IPS-NIHi11 (cell line): ENCODE measurements at places on chromosomes 16 and 17.
A peak's percentile ranks its signal among the peaks of the same experiment; 100 is the strongest.

GRCh38 chr17:385836-386140 lies 33.2 kb upstream of the RPH3AL start:
- DNase-seq, result no peak

DNA sequence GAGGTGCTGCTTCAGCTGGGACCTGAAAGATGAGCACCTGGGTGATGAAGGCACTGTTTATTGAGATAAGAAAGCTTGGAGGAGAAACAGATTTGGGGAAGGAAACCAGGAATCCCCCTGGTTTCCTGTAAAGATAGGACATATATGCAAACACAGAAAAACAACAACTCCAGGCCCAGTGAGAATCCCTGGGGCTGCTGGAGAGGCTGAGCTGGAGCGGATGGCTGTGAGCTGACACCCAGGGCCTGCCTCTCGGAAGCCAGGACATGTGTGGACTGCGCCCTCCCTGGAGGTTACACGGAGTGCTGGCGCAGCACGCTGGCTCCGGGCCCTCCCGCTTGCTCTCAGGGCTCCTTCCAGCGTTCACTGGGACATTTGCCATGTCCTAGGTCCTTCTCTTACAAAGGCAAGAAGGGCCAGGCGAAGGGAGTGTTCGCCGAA lies 57.5 kb downstream of the CYB5B start:
- DNase-seq, result no peak

GRCh38 chr16:30115238-30115637 lies 1.9 kb upstream of the GDPD3 start:
- DNase-seq, result no peak

- DNase-seq, result no peak
Observed at GRCh38 chr17:65514541-65514940, 46.9 kb downstream of the AXIN2 start.

GRCh38 chr16:54636221-54636793 lies 294.4 kb upstream of the IRX5 start:
- no peak for DNase-seq

- DNase-seq, result no peak
Observed at GRCh38 chr16:70540994-70541393, 17.4 kb downstream of the SF3B3 start.

GRCh38 chr17:77796176-77796860 lies 162.2 kb upstream of the TNRC6C start:
- DNase-seq, result no peak

DNA sequence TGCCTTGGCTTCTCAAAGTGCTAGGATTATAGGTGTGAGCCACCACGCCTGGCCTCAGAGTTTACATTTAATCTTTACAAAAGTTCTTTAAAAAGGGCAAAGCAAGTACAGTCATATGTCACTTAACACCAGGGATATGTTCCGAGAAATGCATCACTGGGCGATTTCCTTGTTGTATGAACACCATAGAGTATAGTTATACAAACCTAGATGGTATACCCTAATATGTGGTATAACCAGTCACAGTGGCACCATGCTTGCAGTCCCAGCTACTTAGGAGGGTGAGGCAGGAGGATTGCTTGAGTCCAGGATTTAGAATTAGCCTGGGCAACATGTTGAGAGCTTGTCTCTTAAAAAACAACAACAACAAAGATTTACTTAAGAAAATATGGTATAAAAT lies 51.3 kb downstream of the NFATC3 start:
- no peak for DNase-seq

DNA sequence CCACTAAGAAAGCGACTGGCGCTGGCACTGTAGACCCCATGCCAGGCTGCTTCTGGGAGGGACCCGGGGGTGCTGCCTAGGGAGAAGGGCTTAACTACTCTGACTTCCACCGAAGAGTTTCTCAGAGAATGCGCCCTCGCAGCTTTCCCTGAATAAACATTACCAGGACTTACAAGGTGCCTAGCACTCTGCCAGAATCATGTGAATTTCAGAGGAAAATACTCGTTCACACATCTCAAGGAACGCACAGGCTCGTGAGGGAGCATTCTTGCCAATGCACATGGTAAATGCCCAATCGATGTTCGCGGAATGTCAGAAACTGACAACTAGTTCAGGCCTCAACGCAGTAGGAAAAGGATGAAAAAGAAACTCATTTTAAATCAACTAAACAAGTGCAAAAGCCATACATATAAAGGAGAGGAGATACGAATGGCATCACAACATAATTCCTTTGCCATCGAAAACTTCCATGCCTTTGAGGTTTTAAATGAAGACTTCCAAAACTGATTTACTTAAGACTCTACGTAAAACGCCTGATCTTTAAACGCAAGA lies 999 bp downstream of the CMC2 start:
- DNase-seq, result no peak

DNA sequence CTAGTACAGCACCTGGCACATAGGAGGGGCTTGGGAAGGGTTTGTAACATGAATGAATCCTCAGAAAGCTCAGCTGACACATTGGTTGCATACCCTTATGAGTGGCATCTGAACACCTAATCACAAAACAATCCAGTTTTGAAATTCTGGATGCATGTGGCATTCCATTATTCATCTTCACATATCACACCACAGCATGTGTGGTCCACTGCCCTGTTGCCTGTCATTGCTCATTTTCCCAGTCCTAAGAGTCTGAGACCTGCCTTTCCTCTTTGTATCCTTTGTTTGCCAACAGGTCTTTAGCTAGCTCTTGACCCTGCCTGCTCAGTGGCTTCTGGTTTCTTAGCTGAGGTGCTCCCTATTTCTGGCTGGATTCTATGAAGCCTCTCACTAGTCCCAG lies 170.8 kb upstream of the ASIC2 start:
- no peak for DNase-seq

DNA sequence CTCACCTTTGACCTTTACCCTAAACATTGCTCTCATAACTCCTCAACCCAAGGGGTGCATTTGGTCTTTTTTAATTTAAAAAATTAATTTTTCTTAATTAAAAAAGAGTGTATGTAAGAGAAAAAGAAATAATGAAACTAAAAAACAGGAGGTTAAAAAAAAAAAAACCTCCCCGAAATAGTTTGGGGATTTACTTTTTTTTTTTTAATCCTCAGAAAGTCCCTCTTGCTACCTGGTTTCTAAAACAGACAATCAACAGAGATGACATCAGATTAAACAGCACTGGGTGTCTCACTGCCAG lies 301.3 kb downstream of the SOX9 start:
- no peak for DNase-seq

DNA sequence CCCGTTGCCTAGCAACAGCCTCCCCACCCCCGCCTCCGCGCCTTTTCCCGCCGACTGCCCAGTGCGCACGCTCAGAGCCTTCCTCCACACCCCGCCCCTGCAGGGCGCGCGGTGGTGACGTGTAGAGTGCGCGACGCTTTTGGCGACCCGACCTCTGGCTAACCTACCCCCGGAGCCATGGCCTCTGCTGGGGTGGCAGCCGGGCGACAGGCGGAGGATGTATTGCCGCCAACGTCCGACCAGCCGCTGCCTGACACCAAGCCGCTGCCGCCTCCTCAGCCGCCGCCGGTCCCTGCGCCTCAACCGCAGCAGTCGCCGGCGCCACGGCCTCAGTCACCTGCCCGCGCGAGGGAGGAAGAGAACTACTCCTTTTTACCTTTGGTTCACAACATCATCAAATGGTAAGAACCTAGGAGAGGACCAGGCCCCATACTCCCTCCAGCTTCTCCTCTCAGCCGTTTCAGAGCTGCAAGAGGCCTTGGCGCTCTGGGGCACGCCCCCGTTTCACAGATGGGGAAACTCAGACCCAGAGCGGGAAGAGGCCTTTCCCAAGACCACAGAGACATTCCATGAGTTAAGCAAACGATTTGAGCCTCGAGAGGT lies at the start of gene MED9:
Gene MED9 (plus strand): TSS at position 136 of the 603 bp plus-strand sequence. CDS start 42 bp downstream, at position 178.
- peak; percentile 99 for DNase-seq

- no peak for DNase-seq
Observed at GRCh38 chr16:27118526-27118925, 51.8 kb downstream of the C16orf82 start.

GRCh38 chr17:63291258-63291657 lies 154.8 kb downstream of the CYB561 start:
- DNase-seq, result no peak

GRCh38 chr16:17404941-17405689 lies 65.6 kb downstream of the XYLT1 start:
- no peak for DNase-seq

DNA sequence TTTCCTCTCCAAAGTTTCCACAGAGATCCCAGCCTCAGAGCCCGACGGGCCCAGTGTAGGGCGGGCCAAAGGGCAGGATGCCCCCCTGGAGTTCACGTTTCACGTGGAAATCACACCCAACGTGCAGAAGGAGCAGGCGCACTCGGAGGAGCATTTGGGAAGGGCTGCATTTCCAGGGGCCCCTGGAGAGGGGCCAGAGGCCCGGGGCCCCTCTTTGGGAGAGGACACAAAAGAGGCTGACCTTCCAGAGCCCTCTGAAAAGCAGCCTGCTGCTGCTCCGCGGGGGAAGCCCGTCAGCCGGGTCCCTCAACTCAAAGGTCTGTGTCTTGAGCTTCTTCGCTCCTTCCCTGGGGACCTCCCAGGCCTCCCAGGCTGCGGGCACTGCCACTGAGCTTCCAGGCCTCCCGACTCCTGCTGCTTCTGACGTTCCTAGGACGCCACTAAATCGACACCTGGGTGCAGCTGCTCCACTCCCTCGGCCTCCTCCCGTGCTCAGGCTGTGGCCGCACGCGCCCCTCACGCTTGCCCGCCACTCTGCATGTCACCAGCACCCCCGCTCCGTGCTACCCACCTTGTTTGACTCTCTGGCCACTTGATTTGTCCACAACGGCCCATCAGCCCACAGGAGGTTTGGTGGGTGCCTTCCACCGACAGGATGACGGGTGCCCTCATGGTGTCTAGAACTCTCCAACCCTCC lies 15.3 kb upstream of the STH start:
- DNase-seq, result peak; percentile 54

GRCh38 chr16:50372611-50373344 lies 4.0 kb upstream of the BRD7 start:
- DNase-seq, result no peak

- peak; percentile 65 for DNase-seq
Observed at GRCh38 chr17:1137465-1137894, 42.3 kb downstream of the ABR start.

DNA sequence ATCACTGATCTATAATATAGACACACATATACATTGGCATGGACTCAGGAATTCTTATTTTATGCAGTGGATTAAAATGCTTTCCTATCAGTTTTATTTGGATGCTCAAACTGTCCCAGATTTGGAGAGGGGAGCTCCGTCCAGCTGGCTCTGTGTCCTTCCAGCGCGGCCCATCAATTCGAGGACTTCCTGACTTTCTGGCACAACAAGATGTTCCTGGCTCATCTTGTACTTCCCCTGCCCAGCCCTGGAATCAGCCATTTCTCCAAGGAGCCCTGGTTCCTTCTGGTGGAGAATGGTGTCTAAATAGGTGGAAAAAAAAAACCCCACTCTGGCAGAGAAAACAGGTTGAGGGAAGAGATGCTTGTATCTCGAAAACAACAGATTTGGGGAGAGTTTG lies 94.5 kb downstream of the CRISPLD2 start:
- DNase-seq, result no peak

DNA sequence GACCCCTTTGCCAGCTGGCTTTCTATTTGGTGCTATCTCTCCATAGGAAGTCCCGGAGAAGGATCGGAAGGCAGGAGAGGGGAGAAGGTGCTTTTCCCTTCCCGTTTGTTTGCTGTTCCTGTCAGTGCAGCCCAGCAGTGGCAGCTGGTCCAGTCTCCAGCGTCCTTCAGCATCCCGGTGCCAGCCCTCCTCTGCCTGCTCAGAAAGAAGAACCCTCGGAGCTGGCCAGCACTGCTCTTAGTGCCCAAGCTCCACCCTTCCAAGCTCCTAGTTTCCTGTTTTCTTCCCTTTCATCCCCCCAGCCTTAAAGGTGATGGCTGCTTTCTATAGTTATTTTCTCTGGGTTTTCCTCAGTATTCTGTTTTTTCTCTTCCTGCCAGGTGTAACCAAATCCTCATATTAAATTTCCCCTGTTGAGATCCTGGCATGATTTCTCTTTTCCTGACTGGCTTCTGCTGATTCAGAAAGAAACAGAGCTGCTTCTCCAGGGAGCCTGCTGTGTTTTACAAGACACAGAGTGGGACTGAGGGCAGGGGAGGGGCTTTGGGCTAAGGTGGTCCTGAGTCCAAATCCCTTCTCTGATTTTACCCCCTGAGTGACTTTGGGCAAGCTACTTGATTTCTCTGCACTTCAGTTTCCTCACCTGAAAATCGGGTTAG lies 186.8 kb downstream of the COPRS start:
- DNase-seq, result peak; percentile 38

- DNase-seq, result no peak
Observed at GRCh38 chr17:17728550-17729251, 47.4 kb downstream of the RAI1 start.

DNA sequence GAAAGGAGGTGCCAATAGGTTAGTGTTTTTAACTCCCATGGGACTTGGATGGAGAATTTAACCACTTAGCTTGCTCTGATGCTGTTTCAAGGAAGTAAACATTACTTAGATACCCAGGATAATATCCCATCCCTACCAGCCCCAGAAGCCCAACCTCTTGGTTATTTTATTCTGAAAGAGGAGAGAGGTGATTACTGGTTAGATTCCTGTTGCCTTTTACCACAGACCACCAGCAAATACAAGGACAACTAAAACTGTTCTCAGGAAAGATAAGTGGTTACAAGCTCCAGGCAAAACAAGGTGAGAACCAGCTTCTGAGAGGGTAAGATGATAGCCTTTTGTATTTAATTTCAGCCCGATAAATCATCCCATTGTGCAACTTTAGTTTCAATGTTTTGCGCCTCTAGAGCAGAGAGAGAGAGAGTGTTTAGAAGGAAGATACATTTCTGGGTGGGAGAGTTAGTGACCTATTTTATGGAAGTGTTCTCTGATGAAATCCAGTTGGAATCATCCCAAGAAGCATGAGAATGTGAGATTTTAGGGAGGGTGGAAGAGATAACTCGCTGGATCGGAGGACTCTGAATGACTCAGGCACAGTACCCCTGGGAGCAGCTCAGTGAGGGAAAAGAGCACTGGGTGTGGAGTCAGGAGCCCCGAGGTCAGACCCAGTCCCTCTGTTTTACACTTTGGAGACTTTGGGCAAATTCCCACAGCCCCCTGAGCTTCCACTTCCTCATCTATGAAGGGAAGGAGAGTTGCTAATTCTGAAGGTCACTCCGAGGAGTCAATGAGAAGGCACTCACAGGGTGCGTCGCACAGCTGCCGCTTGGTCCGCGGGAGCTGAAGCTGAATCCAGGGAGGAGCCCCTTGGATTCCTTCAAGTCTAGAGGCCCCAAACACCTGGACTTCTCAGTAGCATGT lies 12.1 kb downstream of the GLP2R start:
- no peak for DNase-seq

DNA sequence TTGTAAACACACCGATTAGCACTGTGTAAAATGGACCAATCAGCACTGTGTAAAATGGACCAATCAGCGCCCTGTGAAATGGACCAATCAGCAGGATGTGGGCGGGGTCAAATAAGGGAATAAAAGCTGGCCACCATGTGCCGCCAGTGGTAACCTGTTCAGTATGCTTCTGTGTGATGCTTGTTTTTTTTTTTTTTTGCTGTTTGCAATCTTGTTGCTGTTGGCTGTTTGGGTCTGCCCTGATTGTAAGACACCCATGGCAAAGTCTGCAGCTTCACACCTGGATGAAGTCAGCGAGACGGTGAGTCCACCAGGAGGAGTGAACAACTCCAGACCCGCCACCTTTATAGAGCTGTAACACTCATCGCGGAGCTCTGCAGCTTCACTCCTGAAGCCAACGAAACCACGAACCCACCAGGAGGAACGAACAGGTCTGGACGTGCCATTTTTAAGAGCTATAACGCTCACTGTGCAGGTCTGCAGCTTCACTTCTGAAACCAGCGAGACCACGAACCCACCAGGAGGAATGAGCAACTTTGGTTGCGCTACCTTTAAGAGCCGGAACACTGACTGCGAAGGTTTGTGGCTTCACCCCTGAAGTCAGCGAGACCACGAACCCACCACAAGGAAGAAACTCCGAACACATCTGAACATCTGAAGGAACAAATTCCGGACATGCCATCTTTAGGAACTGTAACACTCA lies 85.0 kb upstream of the MED9 start:
- no peak for DNase-seq
